ENCODE measurements at places on chromosomes 3 and 15.

GRCh38 chr3:29281344-29282241 lies 722 bp downstream of the RBMS3 start:
- no peak for DNase-seq

GRCh38 chr3:105866656-105867653 lies 1.9 kb downstream of the CBLB start:
- DNase-seq, result no peak

GRCh38 chr15:98625614-98626013 lies 22.7 kb upstream of the IGF1R start:
- DNase-seq, result no peak

DNA sequence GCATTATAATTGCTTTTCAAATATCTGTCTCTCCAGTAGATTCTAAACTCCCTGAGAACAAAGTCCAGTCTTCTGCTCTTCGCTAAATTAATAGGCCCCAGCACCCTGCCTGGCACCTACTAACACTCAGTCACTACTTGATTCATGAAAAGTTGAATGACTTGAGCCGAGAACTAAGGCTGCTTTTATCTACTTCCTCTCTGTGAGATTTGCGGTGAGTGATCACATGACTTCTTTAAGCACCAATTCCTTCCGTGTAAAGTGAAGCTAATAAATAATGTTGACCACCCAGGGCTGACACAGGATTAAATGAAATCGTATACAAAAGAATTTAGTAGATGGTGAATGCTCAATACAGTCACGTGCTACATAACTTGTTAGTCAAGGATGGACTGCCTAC lies 44.6 kb upstream of the PGPEP1L start:
- no peak for DNase-seq

DNA sequence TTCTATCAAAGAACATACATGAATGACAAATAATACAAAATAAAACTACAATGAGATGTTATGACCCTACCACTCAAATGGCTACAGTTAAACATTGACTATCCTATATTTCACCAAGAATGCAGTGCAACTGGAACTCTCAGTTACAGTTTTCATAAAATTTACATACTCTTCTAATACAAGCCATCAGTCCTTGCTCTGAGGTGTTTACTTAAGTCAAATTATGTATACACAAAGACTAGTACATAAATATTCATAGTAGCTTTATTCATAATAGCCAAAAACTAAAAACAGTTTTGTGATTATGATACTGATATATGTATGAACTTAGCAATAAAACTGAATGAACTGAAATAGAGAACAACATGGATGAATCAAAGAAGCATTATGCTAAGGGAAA lies 19.2 kb downstream of the MLF1 start:
- DNase-seq, result no peak

DNA sequence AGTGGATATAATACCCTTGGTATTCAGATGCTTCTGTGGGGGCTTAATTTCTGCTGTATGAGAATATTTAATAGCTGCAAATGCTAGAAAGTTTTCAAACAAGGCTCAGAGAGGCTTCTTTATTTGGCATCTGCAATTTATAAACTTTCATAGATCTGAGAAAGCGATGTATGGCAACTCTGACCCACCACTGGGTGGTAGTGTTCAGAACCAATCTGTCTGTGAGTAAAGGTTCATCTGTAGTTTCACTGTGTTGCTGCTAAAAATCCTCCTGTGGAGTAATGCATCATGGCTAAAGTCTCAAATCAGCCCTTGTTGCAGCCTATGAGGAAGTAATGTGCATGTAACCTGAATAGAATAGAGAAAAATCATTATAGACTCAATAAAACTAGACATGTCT lies 47.4 kb downstream of the CLSTN2 start:
- no peak for DNase-seq

- DNase-seq, result no peak
Observed at GRCh38 chr3:16596352-16597032, 8.7 kb downstream of the DAZL start.

GRCh38 chr3:1892459-1892858 lies 206.2 kb upstream of the CNTN4 start:
- DNase-seq, result no peak

- no peak for DNase-seq
Observed at GRCh38 chr3:25229586-25229985, 198.5 kb upstream of the RARB start.

- no peak for DNase-seq
Observed at GRCh38 chr3:46138581-46138980, 69.5 kb downstream of the CCR1 start.

DNA sequence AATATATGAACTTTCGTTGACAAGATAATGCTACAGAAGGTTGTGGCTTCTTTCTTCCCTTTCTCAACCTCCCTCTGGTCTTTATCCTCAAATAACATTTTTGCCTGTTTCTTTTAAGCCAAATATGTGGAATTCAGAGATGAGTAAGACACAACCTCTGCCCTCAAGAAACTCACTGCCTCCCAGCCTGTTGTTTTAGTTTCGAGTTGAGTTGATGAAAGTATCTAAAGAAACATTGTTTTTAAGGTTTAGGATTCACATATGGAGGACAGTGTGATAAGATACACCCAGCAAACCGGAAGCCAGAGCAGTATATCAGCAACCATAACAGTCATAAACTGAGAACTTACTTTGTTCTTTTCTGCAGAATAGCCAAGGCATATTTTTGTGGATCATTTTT lies 218.6 kb downstream of the THSD4 start:
- DNase-seq, result no peak

- DNase-seq, result no peak
Observed at GRCh38 chr15:20351448-20351971, 190.1 kb downstream of the GOLGA6L6 start.

- peak; percentile 14 for DNase-seq
Observed at GRCh38 chr3:72482589-72483321, 365.5 kb downstream of the SHQ1 start.

- no peak for DNase-seq
Observed at GRCh38 chr3:27485866-27486265, 1.7 kb upstream of the SLC4A7 start.

DNA sequence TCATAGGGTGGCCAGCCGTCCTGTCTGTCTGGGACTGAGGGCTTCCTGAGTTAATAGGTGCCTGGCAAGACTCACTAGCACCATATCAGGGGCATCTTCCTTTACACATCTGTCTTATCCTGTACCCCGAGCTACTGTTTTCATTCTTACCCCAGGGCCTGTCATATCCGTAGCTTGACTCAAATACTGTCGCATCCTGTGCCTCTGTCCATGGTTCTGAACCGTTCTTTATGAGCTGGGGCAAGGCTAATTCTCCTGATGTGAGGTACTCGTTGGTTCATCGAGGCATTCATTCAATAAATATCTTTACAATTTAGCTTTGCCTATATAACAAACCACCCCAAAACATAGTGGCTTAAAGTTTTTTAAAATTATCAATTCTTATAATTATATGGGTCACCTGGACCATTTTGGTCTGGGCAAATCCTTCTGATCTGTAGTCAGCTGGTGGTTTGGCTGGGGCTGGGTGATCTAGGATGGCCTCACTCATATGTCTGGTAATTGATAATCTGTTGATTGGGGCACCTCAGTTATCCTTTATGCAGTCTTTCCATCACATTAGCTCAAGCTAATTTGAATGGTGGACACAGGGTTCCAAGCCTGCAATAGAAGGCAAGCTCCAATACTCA lies 121.2 kb downstream of the TLE3 start:
- no peak for DNase-seq

DNA sequence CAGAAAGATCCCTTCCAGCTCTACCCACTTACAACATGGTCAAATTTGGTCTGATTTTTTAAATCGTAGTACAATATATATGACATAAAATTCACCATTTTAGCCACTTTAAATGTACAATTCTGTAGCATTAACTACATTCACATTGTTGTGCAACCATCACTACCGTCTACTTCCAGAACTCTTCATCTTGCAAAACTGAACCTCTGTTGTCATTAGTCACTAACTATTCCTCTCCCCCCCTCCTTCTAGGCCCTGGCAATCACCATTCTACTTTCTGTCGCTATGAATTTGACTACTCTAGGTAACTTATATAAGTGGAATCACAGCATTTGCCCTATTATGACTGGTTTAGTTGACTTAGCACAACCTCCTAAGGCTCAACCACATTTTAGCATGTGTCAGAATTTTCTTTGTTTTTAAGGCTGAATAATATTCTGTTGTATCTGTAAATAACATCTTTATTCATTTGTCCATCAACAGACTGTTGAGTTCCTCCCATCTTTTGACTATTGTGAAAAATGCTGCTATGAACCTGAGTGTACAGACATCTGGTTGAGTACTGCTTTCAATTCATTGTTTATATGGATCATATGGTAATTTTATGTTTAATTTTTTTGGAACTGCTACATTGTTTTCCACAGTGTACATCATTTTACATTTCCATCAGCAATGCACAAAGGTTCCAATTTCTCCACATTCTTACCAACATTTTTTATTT lies 35.5 kb upstream of the CCR2 start:
- DNase-seq, result no peak

DNA sequence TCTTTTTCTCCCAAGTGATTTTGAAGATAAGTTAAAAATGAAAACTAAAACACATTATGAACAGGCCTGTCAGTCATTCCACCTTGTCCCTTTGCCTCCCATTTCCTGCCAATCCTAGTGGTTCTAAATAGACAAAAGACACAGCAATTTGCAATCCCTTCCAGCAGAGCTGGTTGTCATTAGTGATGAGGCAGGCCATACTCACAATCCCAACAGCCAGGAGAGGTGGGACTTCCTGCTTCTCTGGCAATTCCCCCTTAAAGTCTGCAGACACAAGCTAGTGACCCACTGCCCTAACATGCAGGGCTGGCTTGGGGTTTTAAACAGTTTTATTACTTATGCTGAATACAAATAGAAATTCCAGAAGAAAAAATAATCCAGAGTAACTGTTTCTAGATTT lies 38.4 kb upstream of the RBP1 start:
- DNase-seq, result no peak

DNA sequence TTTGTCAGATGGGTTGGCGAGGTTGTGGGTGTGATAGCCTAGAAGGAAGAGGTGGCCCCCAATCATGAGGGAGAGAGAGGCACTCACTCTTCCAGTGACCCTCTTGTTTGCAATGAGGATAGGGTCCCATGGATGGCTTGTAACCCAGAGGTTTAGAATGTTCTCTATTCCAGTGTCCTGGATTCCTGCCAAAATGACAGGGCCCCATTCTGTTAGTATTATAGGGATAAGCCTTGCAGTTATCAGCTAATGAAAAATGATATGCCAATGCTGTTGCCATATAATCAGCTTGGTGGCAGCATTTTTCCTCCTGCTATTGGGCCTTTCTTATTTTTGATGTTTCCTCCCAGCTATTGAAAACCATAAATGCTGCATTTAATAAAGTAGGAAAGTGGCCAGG lies 23.3 kb upstream of the SENP7 start:
- no peak for DNase-seq

DNA sequence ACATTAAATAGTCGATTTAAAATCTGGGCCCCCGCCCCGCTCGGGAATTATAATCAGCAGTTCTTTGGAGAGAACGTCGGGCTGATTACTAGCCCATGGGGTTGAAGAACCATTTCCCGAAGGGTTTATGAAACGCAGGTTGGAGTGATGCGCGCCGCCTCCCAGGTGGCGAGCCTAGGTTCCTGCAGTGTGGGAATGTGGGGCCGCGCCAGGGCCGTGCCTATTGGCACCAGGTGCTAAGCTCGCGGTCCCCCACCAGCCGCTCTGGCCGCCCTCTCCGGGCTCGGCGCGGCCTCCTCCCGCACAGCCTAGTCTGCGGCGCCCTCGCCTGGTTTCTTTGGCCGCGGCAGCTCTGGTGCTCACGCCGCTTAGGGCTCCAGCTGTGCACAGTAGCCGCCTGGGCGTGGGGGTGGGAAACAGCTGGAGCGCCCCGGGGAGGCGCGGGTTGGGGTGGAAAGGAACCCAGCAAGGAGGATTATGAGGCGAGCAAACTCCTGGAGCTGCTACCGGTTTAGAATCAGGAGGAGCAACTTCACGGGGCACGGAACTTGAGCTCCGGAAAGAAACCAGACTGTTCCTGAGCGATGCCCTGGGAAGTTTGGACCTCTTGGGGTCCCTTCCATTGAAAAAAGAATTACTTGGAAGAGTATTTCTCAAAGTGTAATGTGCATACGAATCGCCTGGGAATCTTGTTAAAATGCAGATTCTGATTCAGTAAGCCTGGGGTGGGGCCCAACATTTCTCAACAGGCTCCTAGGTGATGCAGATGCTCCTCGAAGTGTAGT lies 5.6 kb upstream of the MECOM start:
- DNase-seq, result no peak

DNA sequence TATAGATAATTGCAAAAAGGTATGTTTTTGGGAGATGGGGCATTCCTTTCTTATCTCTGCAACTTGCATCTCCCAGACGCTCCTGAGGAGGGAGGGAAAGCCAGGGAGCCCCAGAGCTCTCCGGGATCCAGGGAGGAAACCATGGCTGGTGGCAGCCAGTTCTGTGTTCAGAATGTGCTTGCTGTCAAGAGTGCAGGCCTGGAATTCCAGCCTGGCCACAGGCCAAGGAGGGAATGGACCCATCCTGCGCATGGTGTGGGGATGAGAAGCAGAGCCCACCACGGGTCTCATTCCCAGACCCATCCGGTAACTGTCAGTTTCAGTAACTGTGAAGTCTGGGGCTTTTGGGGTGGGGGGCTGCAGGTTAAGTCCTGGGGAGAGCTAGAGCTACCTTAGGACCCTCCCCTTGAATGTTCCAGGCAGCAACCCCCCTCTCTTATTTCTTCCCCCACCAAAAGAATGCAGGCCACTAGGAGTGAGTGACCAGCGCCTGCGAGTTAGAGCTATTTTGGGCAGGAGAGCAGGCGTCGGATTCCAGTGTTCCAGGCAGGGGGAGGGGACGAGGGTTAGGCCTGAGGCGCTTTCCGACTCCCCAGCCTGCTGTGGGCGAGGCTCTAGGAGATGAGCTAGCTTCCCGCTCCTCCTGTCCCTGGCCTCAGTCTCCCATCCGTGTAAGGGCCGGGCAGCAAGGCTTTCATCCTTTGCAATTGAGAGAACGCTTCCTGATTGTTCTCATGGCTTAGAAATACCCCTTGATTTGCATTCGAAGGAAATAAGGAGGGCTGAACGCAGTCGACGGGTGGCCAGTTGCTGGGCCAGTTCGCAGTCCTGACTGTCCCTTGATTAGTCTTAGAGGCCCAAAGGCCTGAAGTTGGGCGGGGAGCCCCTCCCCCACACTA lies 781 bp upstream of the DAG1 start:
- no peak for DNase-seq

GRCh38 chr15:58467722-58468423 lies 36.1 kb downstream of the LIPC start:
- no peak for DNase-seq

GRCh38 chr3:154900816-154901215 lies 179.3 kb upstream of the MME start:
- DNase-seq, result no peak

DNA sequence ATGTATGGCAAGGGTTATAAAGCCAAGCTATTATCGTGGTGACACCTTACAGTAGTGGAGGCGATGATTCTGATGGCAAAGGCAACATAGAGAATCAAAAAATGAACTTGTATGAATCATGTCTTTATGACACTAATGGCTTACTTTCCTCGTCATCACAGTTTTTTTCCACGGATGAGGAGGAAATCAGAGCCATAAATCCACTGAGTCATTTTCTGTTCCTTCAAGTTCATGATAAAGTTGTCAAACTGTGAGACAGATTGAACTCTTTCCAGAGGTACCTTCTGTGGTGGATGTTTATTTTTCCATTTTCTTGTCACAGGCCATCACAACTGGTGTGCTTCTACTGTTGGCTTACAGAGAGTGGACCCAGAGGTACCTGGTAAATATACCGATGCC lies 8.5 kb downstream of the TMEM212 start:
- no peak for DNase-seq

GRCh38 chr3:44913868-44914468 lies 39.6 kb downstream of the TGM4 start:
- DNase-seq, result peak; percentile 54

All from GM18507 (cell line).